ENCODE measurements at places on chromosomes 4 and X. TPM values are rescaled to one million over a fixed set of nuclear protein-coding genes. Genes with fewer than 3 reads are reported as not detected.

The HDX gene
- 1.6 TPM for polyA plus RNA-seq

The SLC26A1 gene
- 0.08 TPM for polyA plus RNA-seq

The VEGFD gene
- 6.3 TPM for polyA plus RNA-seq

DNA sequence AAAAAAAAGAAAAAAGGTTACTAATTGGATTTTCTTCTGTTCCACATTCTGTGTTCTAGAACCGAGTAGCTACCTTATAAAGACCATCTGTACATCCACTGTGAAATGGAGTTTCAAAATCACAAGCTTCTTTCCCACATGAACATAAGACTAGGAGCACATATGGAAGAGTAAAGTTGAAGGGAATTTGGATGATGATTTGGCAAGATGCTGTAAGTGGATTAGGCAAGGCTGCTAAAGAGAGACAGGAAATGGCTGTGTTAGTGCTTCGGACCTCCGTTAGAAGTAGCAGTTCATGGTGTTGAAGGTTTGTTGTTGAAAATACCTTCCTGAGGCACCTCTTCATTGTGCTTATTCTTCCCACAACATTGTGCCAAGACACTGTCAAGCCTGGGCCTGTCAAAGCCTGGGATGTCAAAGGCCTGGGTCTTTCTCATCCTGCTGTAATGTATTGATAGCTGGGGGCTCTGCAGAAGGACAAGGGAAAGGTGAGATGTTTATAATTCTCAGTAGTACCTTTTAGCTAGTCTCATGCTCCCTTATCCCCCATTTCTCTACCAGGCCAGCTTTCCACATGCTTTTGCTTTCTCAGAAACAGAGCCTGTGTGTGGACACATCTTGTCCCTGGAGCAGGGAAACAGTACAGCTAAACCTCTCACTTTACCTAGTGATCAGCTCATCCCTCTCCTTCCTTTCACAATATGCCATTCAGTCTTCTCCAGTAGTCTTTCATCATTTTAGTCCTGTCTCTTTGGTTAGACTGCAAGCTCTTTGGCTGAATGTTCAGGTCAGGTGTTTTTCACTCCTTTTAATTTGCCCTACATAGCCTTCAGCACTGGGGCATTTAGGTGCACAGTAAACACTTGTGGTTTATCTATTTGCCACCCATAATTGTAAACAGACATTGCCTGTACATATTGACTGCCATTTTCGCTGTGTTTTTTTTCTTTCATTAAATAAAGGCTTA, 37.9 kb upstream of the CYP2U1 start:
- H3K4me3 ChIP-seq, result no peak overlapping the region
- no peak overlapping the region for H3K27ac ChIP-seq
- H3K4me1 ChIP-seq, result peaks cover 2% of the 10 kb centered on the region
- no peaks in the 10 kb centered on the region for H3K36me3 ChIP-seq
- no peak for DNase-seq
- H3K27me3 ChIP-seq, result no peaks in the 10 kb centered on the region

- DNase-seq, result no peak
- H3K4me3 ChIP-seq, result no peak overlapping the region
- no peak overlapping the region for H3K27ac ChIP-seq
- no peaks in the 10 kb centered on the region for H3K4me1 ChIP-seq
These were observed 6.2 kb upstream of the AFF1 start for GRCh38 chr4:86928400-86929255.

GRCh38 chr4:77073981-77074380, 1.8 kb downstream of the CCNI start:
- no peaks in the 10 kb centered on the region for H3K27me3 ChIP-seq
- H3K4me3 ChIP-seq, result peak overlapping the region; percentile 68
- peak overlapping the region; percentile 34 for H3K27ac ChIP-seq

- H3K36me3 ChIP-seq, result no peaks in the 10 kb centered on the region
- H3K27me3 ChIP-seq, result no peaks in the 10 kb centered on the region
- H3K4me1 ChIP-seq, result no peaks in the 10 kb centered on the region
- DNase-seq, result no peak
These were observed 115.7 kb upstream of the GATB start for GRCh38 chr4:151876381-151876988.

GRCh38 chr4:125837493-125838201, 522.9 kb downstream of the FAT4 start:
- DNase-seq, result no peak
- H3K36me3 ChIP-seq, result no peaks in the 10 kb centered on the region
- H3K27ac ChIP-seq, result peak overlapping the region; percentile 56

GRCh38 chrX:47723689-47724088, 64.7 kb upstream of the UXT start:
- H3K36me3 ChIP-seq, result no peaks in the 10 kb centered on the region
- peaks cover 29% of the 10 kb centered on the region for H3K27me3 ChIP-seq
- no peak overlapping the region for H3K27ac ChIP-seq
- no peak overlapping the region for H3K4me3 ChIP-seq
- no peaks in the 10 kb centered on the region for H3K4me1 ChIP-seq
- no peak for DNase-seq
